ENCODE measurements at places on chromosomes 3 and 15.
A peak's percentile ranks its signal among the peaks of the same experiment; 100 is the strongest.

DNA sequence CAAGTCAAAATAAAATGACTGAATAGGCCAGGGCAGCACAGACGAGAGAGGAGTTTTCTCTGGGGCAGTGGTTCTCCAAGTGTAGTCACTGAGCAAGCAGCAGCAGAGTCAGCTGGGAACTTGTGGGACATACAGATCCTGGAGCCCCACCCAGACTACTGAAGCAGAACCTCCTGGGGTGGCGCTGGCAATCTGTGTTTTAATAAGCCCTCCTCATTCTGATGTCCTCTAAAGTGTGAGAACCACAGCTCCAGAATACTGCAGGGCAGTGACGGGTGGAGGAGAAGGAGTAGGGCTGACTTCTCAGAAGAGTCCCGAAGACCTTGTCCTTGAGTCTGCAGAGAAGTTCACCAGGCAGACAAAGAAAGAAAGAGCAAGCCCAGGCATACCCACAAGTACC is 251.3 kb upstream of the HES1 start:
- no peak for DNase-seq

DNA sequence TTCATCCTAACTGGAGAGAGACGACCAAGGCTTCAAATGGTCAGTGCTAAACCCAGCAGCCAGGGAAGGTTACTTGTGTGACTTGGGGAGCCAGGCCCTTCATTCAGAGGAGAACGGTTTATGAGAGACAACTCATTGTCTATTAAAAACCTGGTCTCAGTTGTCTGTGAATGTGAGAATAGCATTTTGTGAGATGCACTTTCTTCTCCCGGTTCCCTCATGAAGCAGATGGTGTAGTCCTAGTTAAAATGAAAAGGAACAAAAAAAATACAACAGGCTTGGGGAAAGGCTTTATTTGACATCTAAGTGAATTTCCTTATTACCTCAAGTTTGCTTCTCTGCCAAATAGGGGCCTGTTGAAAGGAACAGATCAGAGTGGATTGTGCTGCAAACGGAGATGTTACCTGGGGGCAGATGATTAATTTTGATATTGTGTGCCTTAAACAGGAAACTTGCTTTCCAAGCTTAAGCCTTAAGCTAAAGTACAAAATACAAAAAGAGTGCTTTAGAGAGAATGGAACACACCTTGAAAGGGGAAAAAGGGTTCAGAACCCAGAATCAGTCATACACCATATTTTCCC is 202.7 kb upstream of the BHLHE40 start:
- no peak for DNase-seq

DNA sequence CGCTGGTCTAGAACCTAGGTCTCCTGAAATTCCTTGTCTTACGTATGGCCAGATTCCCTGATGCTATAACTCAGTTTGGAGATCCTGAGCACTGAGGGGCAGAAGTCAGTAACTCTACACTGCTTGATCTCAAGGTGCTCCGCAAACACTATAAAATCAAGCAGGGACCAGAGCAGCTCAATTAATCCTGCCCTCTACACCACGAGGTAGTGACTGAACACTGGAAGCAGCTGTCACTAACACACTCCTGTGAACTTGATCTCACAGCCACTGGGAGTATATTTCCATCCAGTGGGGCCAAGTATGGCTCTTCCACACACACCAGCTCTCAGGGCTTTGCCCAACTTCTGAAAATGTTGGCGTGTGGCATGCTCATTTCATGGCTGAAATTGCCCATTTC is 51.0 kb downstream of the EDEM1 start:
- DNase-seq = no peak

DNA sequence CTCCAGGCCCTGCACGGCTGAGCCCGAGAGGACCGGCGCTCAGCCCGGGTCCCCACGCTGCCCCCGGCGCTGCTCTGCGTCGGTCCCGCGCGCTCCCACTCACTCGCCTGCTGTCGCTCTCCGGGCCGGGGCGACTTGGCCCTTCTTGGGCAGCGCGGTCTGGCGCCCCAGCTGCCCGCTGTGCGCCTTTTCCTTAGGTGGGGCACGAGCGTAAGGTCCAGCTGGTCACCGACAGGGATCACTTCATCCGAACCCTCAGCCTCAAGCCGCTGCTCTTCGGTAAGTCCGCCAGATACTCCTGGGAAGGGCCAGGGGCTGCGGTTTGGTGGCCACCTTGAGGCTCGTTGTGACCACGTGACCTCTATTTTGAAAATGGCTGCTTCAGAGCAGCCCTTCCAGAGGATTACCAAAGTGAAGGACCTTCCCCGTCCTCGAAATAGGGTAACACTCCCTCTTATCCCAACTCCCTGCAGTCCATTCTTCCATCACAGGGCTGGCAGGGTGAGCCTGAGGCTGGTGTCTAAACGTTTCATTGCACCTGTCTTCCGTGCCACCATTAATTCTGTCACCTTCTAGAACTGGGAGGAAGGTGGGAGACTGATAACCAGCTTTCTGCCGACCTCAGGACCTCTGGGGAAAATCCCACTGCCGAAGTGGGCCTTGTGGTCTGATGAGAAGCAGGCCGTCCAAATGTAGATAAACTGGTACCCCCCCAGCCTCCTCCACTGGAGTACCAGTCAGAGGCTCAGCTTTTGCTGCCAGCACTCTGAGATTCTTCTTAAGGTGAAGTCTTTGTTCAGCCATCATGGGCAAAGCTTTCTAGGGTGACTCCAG is 812 bp downstream of the P4HTM start:
- no peak for DNase-seq

GRCh38 chr3:109241459-109242186 is 74.7 kb downstream of the DPPA2 start:
- no peak for DNase-seq

DNA sequence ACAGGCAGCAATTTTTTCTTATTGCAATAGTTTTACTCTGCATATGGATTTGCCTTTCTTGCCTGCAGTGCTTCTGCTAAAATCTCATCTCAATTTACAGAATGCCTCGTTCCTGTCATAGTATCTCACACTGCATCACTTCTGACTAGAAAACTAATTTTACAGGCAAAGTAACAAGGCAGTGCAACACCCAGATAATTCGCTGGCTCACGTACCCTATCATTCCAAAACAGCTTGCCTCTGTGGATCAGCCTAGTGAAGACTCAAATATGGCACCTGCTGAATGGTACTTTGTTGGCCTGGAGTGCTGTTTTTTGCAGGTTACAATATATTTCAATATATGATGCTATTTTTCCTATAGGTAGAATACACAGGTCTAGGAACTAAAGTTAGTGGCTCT is 5.3 kb downstream of the EIF5A2 start:
- DNase-seq = no peak

DNA sequence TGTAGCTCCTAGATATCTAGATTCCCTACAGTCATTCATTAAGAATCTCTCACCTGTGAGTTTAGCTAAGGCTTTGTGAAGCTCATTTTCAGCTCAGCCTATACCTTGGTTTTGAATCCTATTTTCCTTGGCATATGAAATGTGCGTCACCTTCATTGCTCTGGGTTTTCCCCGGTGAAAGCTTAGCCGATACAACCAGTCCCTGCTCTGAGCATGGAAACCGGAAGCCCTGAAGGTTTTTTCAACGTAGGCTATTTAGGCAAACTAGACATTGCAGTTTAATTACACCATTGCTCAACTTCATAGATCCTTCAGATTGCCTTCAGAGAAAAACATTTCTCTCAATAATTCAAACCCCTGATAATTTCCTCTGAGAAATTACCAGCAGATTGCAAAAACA is 206.8 kb upstream of the TPRG1 start:
- DNase-seq = no peak

GRCh38 chr15:90564051-90564450 is 34.3 kb downstream of the CRTC3 start:
- no peak for DNase-seq

- DNase-seq = peak; percentile 36
These were observed 627.2 kb downstream of the ZIC1 start for GRCh38 chr3:148036331-148036876.

GRCh38 chr15:69127306-69127705 is 33.1 kb upstream of the GLCE start:
- DNase-seq = no peak

DNA sequence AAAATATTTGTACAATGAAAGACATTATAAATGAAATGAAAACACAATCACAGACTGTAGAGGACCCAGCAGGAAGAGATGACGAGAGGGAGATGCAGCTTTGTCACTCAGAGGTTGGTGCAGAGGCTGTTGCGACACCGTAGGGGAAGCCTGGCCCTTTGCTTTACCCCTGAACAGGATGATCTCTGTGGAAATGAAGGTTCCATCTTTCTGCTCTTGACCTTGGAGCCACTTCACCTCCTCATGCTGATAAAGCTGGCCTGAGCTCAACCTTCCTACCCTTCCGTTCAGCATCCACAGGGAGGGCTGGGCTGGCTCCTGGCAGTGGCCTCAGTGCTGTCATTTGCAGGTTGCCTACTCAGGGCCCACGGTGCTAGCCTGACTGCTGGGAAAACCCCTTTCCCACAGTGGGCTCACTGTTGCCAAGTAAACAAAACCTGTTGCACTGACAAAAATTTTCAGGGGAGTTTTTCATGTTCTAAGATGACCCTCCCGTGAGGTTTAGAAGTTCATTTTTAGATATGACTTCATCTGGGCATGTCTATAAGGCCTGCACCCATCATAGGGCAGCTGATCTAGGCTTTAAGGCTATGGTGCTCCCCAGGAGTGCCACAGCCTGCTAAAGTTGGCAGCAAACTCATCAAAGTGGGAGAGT is 3.0 kb upstream of the CD80 start:
- DNase-seq = no peak

DNA sequence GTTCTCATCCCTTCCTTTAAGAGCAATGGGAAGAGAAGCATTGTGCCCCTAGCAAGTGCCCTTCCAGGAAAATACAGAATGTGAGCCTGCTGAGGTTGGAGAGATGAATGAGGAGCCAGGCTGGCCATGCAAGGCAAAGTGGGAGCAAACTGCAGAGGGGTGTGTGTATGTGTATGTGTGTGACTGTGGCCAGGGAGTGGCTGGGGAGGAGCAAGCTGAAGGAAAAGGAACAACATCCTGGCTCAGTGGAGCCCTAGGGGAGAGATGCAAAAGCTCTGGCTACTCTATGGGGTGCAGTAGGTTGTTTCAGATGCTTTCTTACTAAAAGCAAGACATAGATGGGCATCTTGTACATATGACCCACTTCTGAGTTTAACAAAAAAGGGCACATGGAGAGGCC is 20.6 kb downstream of the FOXP1 start:
- no peak for DNase-seq

GRCh38 chr3:156976933-156977332 is 150.8 kb downstream of the LEKR1 start:
- DNase-seq = no peak

- DNase-seq = no peak
These were observed 14.3 kb upstream of the MOBP start for GRCh38 chr3:39453134-39453533.

DNA sequence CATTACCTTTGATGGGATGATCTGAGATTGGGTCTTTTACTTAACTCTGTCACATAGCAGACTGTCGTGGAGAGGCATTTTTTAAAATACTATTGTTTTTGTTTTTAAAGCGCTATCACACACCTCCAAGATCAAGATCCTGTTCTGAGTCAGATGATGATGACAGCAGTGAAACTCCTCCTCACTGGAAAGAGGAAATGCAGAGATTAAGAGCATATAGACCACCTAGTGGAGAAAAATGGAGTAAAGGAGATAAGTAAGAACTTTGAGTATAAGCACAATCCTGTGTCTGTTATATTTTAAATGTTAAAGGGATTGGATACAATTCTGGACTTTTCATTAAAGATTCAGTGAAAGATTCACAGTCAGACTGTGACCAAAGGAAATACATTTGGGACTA is 18.4 kb upstream of the ZBTB47 start:
- DNase-seq = peak; percentile 66

GRCh38 chr15:77889009-77889806 is 188.3 kb downstream of the TBC1D2B start:
- DNase-seq = no peak

- no peak for DNase-seq
These were observed 53.0 kb upstream of the MME start for GRCh38 chr3:155026999-155027591.

DNA sequence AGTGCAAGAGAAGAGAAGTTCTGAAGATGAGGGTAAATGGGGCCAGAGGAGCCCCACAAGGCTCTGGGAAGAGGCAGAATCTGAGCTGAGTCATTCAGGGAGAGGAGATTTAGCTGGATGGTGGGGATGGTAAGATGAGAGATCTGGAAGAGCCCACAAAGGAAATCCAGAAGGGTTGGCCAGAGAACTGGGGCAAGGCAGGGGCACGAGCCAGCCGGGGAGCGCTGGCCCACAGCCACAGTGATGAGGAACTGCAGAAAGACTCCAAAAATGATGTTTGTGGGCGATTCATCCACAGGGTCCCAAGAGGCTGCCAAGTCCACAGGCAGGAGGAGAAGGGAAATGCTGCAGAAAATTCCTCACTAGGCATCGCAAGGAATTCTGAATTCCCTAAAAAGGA is 75.9 kb upstream of the ATP2B2 start:
- no peak for DNase-seq

DNA sequence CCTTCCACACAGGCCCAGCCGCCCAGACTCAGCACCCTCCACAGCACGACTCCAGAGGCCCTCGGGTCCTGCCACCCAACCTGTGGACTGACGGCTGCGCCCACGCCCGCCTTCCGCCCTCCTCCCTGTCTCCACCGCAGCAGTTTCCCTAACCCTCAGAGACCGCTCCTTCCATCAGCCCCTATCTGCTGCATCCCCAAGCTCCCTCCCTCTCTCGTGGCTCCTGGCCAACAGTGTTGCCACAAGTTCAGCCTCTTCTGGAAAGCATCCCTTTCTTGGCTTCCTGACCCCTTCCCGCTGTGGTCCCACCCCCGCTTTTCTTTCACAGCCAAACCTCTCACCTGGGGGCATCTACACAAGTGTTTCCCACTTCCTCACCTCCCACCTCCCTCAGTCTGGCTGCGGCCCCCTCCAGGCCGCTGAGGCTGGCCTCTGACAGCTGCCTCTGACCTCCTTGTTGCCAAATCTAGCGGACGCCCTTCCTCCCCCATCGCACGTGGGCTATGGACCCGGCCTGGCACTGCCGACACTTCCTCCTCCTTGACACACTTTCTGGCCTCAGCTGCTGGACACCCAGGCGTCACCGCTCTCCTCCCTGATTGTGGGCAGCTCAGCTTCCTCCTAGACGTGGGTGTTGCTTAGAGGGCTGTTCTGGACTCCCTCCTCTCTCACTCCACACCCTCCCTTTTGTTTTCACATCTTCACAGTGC is 168.8 kb upstream of the TLE3 start:
- DNase-seq = no peak

DNA sequence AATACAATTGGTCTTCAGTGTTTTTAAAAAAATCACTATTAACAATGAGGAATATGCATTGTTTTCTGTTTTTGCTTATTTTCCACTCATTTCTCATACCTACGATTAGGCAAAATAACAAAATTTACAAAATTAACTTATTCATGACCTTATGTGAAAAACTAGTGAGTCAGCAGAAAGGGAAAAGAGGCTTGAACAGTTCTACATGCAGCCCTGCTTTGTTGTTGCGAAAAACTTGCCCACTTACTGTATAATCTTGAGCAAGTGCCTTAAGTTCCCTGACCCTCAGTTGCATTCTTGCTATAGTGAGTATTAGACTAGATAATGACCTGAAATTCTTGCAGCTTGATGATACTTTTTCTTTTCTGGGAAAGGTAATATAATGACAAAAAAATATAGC is 551.1 kb upstream of the BCHE start:
- DNase-seq = no peak

GRCh38 chr15:61834076-61834697 is 226.1 kb downstream of the VPS13C start:
- DNase-seq = peak; percentile 51

GRCh38 chr3:134840459-134840858 is 45.4 kb downstream of the EPHB1 start:
- DNase-seq = no peak

GRCh38 chr3:148203297-148204010 is 494.2 kb upstream of the AGTR1 start:
- no peak for DNase-seq

Data from kidney capillary endothelial cell (primary cell).